DMS 273 treated with DMSO at 0.1 percent for 48 hours (cell line): ENCODE measurements at places on chromosomes 3 and 15.

DNA sequence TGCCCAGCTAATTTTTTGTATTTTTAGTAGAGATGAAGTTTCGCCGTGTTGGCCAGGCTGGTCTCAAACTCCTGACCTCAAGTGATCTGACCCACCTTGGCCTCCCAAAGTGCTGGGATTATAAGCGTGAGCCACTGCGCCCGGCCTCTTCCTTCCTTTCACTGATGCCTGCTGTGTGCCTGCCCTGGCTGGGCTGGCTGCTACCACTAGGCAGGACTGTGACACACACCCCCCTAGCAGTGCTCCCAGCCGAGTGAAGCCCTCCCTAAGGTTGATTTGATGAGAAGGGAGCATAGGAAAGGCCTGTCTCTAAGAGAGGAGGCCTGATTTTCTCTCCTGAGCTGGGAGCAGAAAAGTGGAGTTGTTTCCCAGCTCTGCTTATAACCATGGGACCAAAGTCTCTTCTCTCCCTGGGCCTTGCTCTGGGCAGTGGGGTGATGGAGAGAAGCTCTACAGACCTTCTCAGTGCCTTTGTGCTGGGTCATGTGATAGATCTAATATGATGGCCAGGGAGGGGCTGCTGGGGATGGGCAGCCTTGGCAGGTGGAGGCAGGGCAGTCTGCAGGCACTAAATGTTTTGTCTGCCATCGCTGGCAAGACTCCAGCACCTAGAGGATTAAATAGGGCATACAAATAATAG is 20.1 kb upstream of the SFMBT1 start:
- DNase-seq = no peak

- DNase-seq = no peak
These were observed 185.2 kb upstream of the CFAP20DC start for GRCh38 chr3:59234884-59235633.

DNA sequence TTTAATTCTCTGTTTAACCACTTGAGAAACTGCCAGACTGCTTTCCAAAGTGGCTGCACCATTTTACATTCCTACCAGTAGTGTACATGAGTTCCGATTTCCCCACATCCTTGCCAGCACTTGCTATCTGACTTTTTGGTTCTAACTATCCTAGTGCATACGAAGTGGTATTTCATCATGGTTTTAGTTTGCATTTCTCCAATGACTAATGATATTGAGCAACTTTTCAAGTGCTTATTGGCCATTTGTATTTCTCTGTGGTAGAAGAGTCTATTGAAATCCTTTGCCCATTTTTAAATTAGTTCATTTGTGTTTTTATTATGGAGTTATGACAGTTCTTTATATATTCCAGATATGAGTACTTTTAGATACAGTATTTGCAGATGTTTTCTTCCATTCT is 247.8 kb downstream of the GABRB3 start:
- no peak for DNase-seq

DNA sequence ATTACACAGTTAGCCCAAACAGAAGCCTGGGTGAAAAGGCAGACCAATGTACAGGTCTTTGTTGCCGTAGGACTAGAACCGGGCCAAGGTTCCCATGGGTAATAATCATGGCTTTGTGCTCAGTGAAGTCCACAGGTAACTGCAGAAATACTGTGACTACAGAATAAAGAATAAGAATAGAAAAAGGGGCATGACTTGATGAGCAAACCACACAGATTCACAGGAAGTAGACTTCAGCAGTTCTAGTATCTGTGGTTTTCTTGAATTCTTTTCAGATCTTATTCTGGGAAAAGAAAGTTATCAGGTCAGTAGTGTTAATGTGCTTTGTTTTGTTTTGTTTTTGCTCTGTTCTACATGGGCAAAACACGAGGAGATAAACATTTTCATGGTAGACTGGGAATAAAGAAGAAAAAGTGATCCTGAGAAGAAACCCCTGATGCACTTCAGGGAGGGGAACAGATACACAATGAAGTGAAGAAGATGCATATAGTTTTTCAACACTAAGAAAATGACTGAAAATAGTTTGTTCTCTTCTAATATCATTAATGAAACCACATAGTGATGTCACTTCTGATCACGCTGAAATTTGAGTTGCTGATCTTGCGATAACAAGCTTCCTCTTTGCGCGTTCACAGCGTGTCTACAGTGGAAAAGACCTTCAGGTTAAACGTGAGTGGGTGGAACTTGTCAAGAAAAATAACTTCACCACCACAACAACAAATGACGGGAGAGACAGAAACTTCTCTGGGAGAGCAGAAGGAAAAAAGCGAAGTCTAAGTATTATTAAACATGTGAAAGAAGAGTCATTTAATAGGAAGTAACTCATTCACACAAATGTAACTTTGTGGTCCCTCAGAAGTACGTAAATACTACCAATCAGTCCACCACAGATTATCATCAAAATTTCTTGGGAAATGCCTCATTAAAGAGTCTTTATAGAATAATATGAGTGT is 315.8 kb upstream of the SATB1 start:
- DNase-seq = no peak

GRCh38 chr3:12774619-12775018 is 15.6 kb upstream of the TMEM40 start:
- DNase-seq = no peak

DNA sequence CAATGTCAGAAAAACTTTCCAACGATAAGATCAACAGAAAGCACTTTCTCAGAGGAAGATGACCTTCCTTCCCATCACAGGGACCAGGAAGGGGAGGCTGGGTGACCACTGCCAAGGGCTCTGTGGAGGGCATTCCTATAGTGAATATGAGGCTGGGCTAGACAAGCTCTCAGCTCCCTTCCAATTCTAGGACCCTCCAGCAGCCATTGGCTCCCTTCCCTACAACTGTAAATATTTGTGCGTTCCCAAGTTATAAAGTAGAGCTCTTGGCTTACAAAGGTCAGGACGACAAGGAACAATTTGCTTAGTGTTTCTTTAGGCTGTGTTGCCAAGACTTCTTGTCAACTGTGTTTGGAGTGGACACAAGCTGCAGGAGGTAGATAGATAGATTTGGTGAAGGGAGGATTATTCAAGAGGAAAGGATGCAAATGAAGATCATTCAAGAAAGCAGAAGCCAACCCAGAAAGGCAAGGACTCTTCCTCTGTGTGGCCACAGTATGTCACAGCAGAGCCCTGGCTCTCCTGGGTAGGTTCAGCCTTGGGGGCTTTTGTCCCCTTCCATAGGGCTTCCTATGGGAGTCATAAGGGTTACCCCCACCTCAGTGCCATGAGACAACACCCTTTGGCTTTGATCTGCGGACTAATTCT is 223.6 kb upstream of the TLE3 start:
- no peak for DNase-seq

- DNase-seq = no peak
These were observed 70.1 kb upstream of the VEPH1 start for GRCh38 chr3:157573281-157573680.

DNA sequence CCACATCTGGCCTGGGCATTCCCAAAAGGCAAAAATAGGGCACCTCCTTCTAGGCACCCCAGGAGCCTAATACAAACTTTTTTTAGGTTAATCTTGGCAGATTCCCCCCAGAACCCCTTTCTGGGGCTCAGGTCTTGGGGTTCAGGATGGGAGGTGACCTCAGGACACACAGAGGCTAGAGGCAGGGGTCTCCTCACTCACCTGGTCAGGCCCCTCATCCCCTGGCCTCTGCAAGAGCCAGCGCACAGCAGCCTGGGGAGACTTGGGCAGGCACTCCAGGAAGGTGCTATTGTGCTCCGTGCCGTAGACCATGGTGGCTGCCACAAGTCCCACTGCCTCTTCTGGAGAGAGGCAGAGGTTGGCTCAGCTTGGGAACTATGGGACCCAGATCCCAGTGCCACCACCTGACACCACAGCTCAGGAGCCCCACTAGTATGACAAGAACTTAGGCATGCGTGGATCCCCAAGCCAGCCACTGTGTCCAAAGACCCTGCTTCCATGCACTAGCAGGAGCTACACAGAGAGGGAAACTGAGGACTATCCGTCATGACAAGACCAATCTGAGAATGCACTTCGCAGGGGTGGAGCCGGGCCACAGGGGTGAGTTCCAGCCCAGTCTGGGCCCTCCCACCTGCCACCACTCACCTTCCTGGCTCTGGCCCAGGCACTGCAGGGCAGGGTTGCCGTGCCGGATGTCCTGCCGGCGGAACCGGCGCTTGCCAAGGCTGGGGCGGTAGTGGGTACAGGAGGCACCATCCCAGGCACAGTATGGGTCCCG is 7.4 kb downstream of the SEMA3G start:
- DNase-seq = no peak

DNA sequence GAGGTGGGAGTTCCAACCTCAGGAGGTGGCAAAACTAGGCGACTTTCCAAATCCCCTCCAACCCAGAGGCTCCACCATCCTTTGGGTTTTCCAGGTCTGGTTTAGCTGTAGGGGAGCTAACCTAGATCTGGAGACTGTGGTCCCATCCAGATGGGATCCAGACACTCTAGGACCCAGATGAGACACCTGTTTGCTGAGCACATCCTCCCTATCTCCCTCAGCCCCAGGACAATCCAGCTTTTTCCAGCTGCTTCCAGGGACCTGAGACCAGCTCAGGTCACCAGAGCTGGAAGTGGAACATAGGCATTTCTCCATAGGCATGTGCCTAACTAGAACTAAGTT is 18.2 kb downstream of the CRTAP start:
- DNase-seq = no peak

GRCh38 chr3:188558343-188559071 is 404.6 kb downstream of the LPP start:
- DNase-seq = no peak

- no peak for DNase-seq
These were observed 33.5 kb upstream of the TBC1D21 start for GRCh38 chr15:73839699-73840377.

GRCh38 chr15:33112541-33113105 is 81.9 kb downstream of the FMN1 start:
- DNase-seq = no peak

DNA sequence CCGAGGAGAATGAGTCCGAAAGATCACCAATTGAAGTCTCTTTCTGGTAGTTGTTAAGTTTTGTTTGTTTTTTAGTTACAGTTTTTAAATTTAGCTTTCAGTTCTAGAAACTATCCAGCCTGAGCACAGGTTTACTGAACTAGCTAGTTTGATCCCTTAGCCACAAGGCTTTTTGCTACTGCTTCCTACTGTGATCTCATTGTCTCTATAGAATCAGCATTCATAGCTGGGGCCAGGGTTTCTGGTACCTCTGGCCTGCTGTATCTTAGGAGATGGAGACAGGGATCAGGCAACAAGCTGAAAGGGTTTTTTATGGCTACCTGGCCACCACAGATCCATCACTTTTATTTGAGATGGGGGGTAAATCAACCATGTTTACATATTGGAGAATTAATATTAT is 37.0 kb downstream of the GOLM2 start:
- no peak for DNase-seq

DNA sequence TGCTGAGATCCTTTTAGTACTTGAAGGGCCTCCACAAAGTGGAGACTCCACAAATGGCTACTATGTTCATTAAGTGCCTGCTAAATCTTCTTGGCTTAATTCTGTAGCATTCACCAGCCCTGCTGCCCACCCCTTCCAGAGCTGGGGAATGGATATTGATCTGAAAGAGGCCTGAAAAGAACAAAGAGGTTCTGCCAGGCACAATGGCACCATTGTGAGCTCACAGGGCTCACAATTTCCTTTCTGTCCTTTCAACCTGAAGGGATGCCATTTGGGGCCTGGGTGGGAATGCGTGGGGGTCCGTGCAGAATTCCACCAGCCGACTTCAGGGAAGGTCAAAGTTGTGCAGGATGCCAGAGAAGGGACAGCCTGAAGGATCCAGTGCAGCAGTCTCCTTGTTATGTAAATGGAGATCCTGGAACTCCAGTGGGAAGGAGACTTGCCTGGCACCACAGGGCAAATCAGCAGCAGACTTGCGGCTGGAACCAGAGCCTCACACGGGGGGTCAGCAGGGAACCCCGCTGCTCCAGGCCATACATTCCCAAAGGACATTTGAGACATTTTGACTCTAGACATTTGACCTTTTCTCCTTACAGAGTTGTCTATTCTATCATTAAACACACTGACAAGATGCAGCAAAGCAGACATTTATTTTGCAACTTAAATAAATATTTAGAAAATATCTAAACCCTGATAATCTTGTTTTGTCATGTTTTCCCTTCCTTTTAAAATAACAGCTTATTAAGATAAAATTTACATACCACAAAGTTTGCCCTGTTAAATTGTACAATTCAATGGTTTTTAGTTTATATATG is 21.5 kb upstream of the MORF4L1 start:
- DNase-seq = no peak
